ENCODE measurements at places on chromosomes 5 and 9.

DNA sequence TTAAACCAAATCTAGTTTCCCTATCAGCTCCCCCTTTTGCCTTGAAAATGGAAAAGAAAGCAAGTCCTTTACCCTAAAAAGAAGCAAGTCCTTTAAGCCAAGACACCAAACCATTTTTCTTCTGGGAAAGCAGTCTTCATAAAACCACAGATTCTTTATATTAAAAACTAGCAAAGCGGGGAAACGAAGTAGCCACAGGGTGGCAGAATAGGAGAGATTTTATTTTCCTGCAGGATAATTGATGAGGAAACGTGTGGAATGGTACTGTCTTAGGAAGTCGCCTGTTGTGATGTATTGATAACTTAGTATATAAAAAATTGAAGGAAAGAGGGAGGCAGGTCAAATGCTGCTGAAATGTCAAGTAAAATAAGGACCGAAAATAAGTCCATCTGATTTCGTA lies 41.1 kb downstream of the ZNF883 start:
- peak; percentile 17 for DNase-seq

DNA sequence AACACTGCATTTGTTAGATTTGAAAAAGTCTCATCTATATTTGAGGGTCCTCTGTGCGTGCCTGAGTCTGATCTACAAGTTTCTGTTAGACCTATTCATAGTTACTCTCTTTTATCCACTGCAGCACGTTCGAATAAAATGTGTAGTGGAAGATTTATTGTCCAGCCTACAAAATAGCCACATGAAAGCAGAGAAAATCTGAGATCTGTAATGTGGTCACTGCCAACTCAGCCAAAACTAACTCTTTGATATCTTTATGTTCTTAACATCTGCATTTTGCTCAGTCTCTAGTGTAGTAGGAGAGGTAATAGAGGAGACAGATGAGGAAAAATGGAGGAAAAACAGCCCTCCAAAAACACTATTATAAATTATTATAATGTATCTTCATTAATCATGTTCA lies 354.0 kb downstream of the NPR3 start:
- no peak for DNase-seq

DNA sequence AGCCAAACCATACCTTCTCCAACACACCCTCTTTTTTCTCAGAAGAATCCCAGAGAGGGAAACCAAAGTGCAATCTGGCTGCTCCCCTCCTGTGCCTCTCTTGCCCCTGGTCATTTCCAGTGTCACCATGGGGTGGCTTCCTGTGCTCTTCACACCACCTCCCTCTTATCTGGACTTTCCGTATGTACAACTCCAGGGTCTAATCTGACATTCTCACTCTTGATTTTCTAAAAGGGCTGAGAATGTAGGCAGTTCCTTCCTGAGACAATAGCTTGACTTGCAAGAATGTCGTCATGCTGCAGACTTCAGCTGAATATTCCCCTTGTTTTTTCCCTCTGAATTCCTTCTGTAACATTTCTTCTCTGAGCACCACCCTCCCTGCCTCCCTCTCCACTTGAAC lies 110.2 kb downstream of the FBXL7 start:
- DNase-seq, result no peak

DNA sequence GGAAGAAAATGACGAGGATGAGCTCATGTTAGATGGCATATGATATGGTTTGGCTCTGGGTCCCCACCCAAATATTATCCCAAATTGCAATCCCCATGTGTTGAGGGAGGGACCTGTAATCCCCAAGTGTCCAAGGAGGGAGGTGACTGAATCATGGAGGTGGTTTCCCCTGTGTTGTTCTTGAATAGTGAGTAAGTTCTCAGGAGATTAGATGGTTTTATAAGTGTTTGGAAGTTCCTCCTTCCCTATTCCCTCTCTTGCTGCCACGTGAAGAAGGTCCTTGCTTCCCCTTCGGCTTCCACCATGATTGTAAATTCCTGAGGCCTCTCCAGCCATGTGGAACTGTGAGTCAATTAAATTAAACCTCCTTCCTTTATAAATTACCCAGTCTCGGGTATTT lies 10.1 kb downstream of the EDIL3 start:
- DNase-seq, result no peak

- DNase-seq, result no peak
Measured at GRCh38 chr5:154384480-154385235, 61.1 kb upstream of the SAP30L start.

GRCh38 chr5:17223367-17224185 lies 6.1 kb downstream of the BASP1 start:
- no peak for DNase-seq

DNA sequence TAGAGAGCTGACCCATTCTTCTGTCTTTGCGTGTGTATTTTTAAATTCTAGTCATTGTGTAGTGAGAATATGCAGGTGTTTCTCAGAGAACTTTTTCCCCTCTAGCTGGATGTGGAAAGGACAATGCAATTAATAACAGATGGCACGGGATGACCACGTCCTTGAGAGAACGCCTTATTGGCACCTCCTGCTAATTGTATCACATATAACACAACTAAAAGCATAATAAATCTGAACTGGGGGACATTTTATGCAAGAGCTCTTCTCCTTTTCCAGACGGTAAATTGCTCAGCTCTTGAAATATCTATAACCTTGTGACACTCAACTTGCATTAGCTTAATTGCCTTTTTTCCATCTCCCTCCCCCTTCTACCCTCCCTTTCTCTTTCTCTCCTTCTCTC lies 62.9 kb upstream of the IZUMO3 start:
- no peak for DNase-seq

DNA sequence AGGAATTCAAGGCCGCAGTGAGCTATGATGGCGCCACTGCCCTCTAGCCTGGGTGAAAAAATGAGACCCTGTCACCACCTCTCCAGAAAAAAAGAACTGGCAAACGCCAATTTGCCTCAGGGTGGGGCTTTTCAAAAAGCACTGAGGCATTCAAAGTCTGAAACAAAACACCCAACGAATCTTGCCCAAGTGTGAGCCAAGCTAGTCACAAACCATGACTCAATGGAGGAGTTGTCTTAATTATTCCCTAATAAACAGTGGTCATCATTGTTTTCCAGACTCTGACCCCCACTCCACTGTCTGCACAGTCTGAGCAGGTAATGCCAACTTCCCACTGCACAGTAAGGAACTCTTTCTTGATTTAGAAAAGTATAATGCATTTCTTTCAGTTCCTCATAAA lies 16.8 kb downstream of the FRMD3 start:
- DNase-seq, result peak; percentile 18

Data from iPS-NIHi11 (cell line).